ENCODE measurements at places on chromosomes 7 and 10. TPM values are rescaled to one million over a fixed set of nuclear protein-coding genes. Genes with fewer than 3 reads are reported as not detected.

RSBN1L gene
- 21.2 TPM for total RNA-seq

DPYSL4 gene
- 19.2 TPM for total RNA-seq

CYP26A1 gene
- total RNA-seq, result not detected

TNKS2 gene
- 22.5 TPM for total RNA-seq

ANKRD61 gene
- total RNA-seq, result not detected

WNT16 gene
- not detected for total RNA-seq

CH25H gene
- not detected for total RNA-seq

PRKRIP1 gene
- 26.7 TPM for total RNA-seq

C7orf33 gene
- total RNA-seq, result not detected

CTAGE8 gene
- total RNA-seq, result 0.31 TPM

GBX1 gene
- not detected for total RNA-seq

NUTM2E gene
- not detected for total RNA-seq

DPCD gene
- 8.2 TPM for total RNA-seq

LHPP gene
- total RNA-seq, result 4.4 TPM

CLDN3 gene
- total RNA-seq, result not detected

AMPH gene
- total RNA-seq, result not detected

GHRHR gene
- not detected for total RNA-seq

UTF1 gene
- not detected for total RNA-seq

PRLHR gene
- not detected for total RNA-seq

KCNH2 gene
- not detected for total RNA-seq

ABCB4 gene
- total RNA-seq, result 0.20 TPM

SPDYE1 gene
- not detected for total RNA-seq

GLUD1 gene
- 111 TPM for total RNA-seq

FAM24B gene
- 19.7 TPM for total RNA-seq

LDB3 gene
- total RNA-seq, result not detected

CAMK1D gene
- total RNA-seq, result 36.9 TPM

LBX1 gene
- not detected for total RNA-seq

SRRM3 gene
- total RNA-seq, result not detected

PKD1L1 gene
- total RNA-seq, result 0.31 TPM

COL17A1 gene
- not detected for total RNA-seq

ANKRD30A gene
- not detected for total RNA-seq

THSD7A gene
- total RNA-seq, result 0.75 TPM

EZH2 gene
- 70.6 TPM for total RNA-seq

HTR5A gene
- not detected for total RNA-seq

IDI2 gene
- total RNA-seq, result not detected

GARIN1A gene
- 1.6 TPM for total RNA-seq

AKR1E2 gene
- total RNA-seq, result 2.2 TPM

WNT2 gene
- not detected for total RNA-seq

GIMAP1 gene
- total RNA-seq, result 8.8 TPM

DPP6 gene
- not detected for total RNA-seq

TASOR2 gene
- 70.0 TPM for total RNA-seq

RBP3 gene
- total RNA-seq, result not detected

RTKN2 gene
- total RNA-seq, result 1.2 TPM

AVL9 gene
- 49.7 TPM for total RNA-seq

EBLN1 gene
- total RNA-seq, result not detected

ZNF117 gene
- total RNA-seq, result 8.0 TPM

MLXIPL gene
- 0.43 TPM for total RNA-seq

ARF5 gene
- 69.0 TPM for total RNA-seq

DOCK1 gene
- 1.3 TPM for total RNA-seq

UCN3 gene
- not detected for total RNA-seq

NFE2L3 gene
- total RNA-seq, result 21.3 TPM

POLL gene
- total RNA-seq, result 27.6 TPM

OPN1SW gene
- not detected for total RNA-seq

CCNJ gene
- total RNA-seq, result 14.2 TPM

EMX2 gene
- total RNA-seq, result not detected

CRTAC1 gene
- total RNA-seq, result not detected
